ENCODE measurements at places on chromosomes 6 and 20. TPM values are rescaled to one million over a fixed set of nuclear protein-coding genes. Genes with fewer than 3 reads are reported as not detected.

Gene MICA
- total RNA-seq: 207 TPM

Gene OTOR
- not detected for total RNA-seq

Gene FAM217A
- total RNA-seq: not detected

Gene EDN1
- total RNA-seq: 2.8 TPM

Gene ADGRG6
- 29.9 TPM for total RNA-seq

Gene RAET1E
- total RNA-seq: not detected

Gene ADGB
- total RNA-seq: not detected

Gene TULP4
- 119 TPM for total RNA-seq

Gene HLA-DQB1
- total RNA-seq: not detected

Gene UBE2J1
- total RNA-seq: 35.9 TPM

Gene BIRC7
- total RNA-seq: not detected

Gene FHL5
- total RNA-seq: not detected

Gene CAGE1
- not detected for total RNA-seq

Gene LST1
- not detected for total RNA-seq

Gene PCNA
- total RNA-seq: 127 TPM

Gene RBL1
- total RNA-seq: 11.4 TPM

Gene XPO5
- total RNA-seq: 25.5 TPM

Gene ITPR3
- 36.3 TPM for total RNA-seq

Gene AP5S1
- 14.8 TPM for total RNA-seq

Gene IL17A
- total RNA-seq: not detected

Gene PDE7B
- 18.7 TPM for total RNA-seq

Gene OPN5
- not detected for total RNA-seq

Gene EBF4
- 1.8 TPM for total RNA-seq

Gene PPIL4
- total RNA-seq: 54.9 TPM

Gene L3MBTL1
- total RNA-seq: 5.8 TPM

Gene DACT2
- not detected for total RNA-seq

Gene SERAC1
- 11.5 TPM for total RNA-seq

Gene TMEM151B
- total RNA-seq: 0.05 TPM

Gene POPDC3
- 13.7 TPM for total RNA-seq

Gene OR2J1
- total RNA-seq: not detected

Gene TNXB
- 0.89 TPM for total RNA-seq

Gene OR2J3
- not detected for total RNA-seq

Gene ZSCAN23
- total RNA-seq: 7.4 TPM

Gene CDH4
- total RNA-seq: 4.1 TPM

Gene PKIG
- total RNA-seq: 19.1 TPM

Gene SEL1L2
- total RNA-seq: not detected

Gene TFAP2D
- total RNA-seq: not detected

Gene GOPC
- 83.7 TPM for total RNA-seq

Gene ARFGEF2
- 56.7 TPM for total RNA-seq

Gene TNFRSF21
- total RNA-seq: 12.8 TPM

Gene NMBR
- not detected for total RNA-seq

Gene LAMA2
- 14.1 TPM for total RNA-seq

Gene NRN1
- total RNA-seq: 0.30 TPM

Gene HSPA1L
- total RNA-seq: 1.2 TPM

Gene FAXC
- 0.59 TPM for total RNA-seq

Gene HLA-A
- total RNA-seq: 651 TPM

Gene PHACTR3
- not detected for total RNA-seq

Gene ANKRD6
- total RNA-seq: 3.9 TPM

Gene MCCD1
- not detected for total RNA-seq

Gene BNIP5
- not detected for total RNA-seq

Gene SLC32A1
- not detected for total RNA-seq

Gene PMEPA1
- 20.5 TPM for total RNA-seq

Gene BCAS1
- not detected for total RNA-seq

Gene DYNLT2
- 0.83 TPM for total RNA-seq

Gene SCAND1
- 27.4 TPM for total RNA-seq

Gene C6orf141
- total RNA-seq: 0.69 TPM

All from smooth muscle cell of the umbilical artery (primary cell).